Stimulated activated CD8-positive, alpha-beta memory T cell treated with anti-CD3 and anti-CD28 coated beads, Interleukin-12 subunit alpha, Interleukin-12 subunit beta, amount 100 ng/mL, for 4 hours (primary cell): ENCODE measurements at places on chromosomes 13 and 19.

DNA sequence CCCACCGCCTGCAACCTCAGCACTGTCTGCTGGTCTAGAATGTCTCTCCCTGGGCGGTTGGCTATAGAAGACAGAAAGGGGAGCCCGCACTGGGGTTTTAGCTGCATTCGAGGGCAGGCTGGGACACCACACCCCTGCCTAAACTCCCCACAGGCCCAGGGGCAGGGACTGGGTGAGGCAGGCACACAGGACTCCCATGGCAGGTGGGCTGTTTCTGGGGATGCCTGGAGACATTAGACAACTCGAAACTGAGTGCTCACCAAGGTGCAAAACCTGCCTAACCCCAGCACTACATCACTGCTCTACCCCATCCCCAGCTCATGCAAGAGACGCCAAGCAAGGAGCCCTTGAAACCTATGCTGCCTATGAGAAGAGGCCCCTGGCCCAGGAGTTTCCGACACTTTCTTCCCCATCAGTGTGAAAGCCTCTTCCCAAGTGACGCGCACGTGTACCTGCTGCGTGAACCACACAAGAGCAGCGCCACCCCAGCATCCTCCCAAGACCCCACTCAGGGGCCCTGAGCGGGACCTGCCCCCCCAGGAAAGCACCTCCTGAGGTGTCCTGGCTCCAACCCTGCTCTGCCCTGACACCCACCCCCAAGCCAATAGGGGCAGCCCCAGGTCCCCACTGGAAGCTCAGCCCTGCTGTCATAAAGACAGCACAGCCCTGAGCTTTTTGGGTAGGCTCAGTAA is 121.2 kb downstream of the TUBA3C start:
- no peak for DNase-seq

- DNase-seq, result no peak
These were observed 10.7 kb upstream of the KPTN start for GRCh38 chr19:47494729-47495128.

- no peak for DNase-seq
These were observed 249.5 kb upstream of the TSHZ3 start for GRCh38 chr19:31598730-31599238.

DNA sequence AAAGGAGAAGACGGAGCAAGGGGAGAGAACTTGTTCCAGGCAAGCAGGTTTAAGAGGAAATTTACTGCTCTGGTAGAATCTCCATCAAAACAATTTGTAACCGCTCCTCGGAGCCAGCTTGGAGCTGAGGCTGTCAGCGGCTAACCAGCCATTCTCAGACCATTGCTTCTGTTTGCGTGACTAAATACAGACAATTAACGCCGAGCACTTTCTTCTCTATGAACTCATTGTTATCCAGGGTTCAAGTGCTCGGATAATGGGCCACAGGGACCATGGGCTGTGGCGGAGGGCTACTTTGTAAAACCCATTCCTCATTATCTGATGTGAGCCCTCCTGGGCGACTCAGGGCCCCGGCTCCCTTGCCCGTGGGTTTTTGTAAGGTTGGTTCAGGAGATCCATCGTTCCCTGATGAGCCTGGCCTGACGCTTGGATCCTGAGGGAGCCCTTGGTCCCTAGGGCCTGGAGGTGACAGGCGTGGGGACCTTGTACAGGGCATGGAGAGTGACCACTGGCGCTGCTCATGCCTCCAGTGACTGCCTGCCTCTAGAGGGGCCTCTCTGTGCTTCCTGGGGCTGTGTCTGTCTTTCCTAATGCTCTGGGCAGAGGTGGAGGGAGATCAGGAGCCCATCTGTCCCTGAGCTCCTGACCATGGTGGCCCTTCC is 61.5 kb upstream of the ZNF536 start:
- DNase-seq, result no peak

DNA sequence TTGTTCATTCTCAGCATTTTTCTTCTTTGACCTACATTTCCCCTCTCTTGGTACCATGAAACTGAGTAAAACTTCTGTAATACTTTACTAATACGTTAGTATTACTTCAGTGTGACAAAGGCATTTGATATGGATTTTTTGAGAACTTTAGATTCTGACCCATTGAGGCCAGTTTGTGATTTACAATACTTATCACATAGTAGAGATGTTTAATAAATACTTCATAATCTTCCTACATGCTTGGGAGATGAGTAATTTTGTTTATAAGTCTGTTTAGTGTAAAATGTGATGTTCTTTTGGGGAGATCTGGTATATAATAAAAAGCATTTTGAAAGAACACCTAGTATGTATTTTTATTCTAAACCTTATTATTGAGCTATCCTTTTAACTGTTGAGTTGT is 29.7 kb downstream of the GTF2F2 start:
- DNase-seq, result no peak

GRCh38 chr13:91238036-91238435 is 109.5 kb upstream of the MIR17HG start:
- DNase-seq, result no peak
